Heart right ventricle (tissue), 16 donors: ENCODE measurements at places on chromosomes 1 and 21. TPM values are rescaled to one million over a fixed set of nuclear protein-coding genes. Genes with fewer than 3 reads are reported as not detected.

GRCh38 chr1:91691525-91691924 is 190.9 kb downstream of the CDC7 start:
- H3K27me3 ChIP-seq = no peaks in the 10 kb centered on the region
- no peak for DNase-seq
- peaks cover 26% of the 10 kb centered on the region for H3K4me1 ChIP-seq
- H3K27ac ChIP-seq = no peak overlapping the region

DNA sequence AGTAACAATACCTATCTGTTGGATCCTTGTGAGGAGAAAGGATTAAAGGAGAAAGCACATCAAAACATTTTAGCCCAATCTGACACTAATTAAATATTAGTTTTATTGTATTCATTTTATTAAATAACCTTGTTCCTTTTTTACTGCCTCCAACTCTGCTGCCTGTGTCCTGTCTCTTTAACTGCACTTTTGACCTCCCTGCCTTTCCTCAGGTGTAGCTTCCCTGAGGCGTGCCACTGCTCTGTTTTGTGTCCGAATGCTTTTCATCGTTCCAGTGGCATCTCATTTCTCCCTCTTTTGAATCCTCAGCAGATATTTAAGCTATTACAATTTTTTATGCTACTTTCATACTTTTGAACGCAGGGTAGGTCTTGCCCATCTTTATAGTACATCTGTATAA is 10.3 kb downstream of the SPRTN start:
- no peak overlapping the region for H3K4me3 ChIP-seq
- DNase-seq = no peak
- H3K4me1 ChIP-seq = peaks cover 7% of the 10 kb centered on the region
- H3K27me3 ChIP-seq = no peaks in the 10 kb centered on the region
- no peak overlapping the region for H3K27ac ChIP-seq
- H3K36me3 ChIP-seq = peaks cover 15% of the 10 kb centered on the region

GRCh38 chr1:84083307-84083706 is 60.8 kb upstream of the PRKACB start:
- DNase-seq = no peak
- no peak overlapping the region for H3K27ac ChIP-seq
- H3K36me3 ChIP-seq = no peaks in the 10 kb centered on the region
- no peaks in the 10 kb centered on the region for H3K27me3 ChIP-seq

- no peak for DNase-seq
- H3K27me3 ChIP-seq = no peaks in the 10 kb centered on the region
- H3K27ac ChIP-seq = no peak overlapping the region
- H3K4me1 ChIP-seq = peaks cover 6% of the 10 kb centered on the region
- H3K4me3 ChIP-seq = no peak overlapping the region
- H3K36me3 ChIP-seq = peaks cover 4% of the 10 kb centered on the region
Measured at GRCh38 chr1:19307794-19308508, 4.0 kb downstream of the AKR7A2 start.

DNA sequence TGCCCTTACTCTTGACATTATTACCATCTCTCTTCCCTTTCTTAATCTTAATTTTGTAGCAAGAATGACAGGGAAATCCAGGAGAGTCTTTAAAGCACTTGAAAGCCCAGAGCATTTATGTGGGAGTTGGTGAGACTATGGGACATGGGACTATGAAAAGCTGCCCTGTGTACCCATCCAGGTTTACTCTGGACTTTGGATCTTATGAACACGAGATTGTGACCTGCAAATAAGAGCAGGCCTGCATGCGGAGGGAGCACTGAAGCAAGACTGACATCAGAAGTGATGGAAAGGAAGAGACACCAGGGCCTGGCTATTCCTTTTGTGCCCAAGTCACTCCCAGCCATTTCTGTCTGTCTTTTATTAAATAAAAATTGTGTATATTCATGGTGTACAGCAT is 209.6 kb downstream of the NUF2 start:
- no peaks in the 10 kb centered on the region for H3K36me3 ChIP-seq
- no peaks in the 10 kb centered on the region for H3K27me3 ChIP-seq
- H3K4me1 ChIP-seq = no peaks in the 10 kb centered on the region
- DNase-seq = no peak

- no peaks in the 10 kb centered on the region for H3K4me1 ChIP-seq
- H3K4me3 ChIP-seq = no peak overlapping the region
- H3K27me3 ChIP-seq = peaks cover 1% of the 10 kb centered on the region
Measured at GRCh38 chr1:160826546-160826945, 30.6 kb downstream of the LY9 start.

DNA sequence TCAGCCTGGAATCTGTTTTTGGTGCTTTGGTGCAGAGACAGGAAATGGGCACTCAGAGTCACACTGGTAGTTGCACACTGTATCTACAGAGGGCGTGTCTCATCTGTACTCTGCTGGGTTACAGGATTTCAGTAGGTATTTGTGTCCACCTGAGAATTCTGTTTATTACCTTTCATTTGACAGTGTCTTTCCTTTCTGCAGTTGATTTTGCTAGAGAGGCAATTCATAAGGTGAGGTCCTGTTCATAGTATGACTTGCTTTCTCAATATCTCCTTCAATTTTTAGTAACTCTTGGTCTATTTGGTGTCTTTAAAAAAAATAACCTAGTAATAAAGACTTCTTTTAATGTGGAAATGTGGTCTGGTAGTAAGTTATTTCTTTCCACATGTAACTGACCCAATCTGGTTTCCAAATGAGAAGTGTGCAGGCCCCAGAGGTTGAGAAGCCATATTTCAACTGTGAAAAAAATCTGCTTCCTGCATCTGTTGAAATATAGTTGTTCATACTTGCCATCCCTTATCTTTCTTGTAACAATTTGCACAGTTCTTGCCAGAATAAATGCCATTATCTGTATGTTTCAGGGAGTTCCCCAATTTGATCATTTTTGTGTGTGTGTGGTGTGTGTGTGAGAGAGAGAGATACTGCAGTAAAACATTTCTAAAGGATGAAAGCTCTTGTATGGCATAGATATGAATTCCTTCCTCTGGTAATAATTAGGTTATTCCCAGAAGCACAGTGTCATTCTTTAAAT is 78.4 kb upstream of the DNAJC6 start:
- H3K4me3 ChIP-seq = no peak overlapping the region
- H3K4me1 ChIP-seq = peaks cover 4% of the 10 kb centered on the region
- peaks cover 11% of the 10 kb centered on the region for H3K36me3 ChIP-seq
- no peak overlapping the region for H3K27ac ChIP-seq
- DNase-seq = no peak

DNA sequence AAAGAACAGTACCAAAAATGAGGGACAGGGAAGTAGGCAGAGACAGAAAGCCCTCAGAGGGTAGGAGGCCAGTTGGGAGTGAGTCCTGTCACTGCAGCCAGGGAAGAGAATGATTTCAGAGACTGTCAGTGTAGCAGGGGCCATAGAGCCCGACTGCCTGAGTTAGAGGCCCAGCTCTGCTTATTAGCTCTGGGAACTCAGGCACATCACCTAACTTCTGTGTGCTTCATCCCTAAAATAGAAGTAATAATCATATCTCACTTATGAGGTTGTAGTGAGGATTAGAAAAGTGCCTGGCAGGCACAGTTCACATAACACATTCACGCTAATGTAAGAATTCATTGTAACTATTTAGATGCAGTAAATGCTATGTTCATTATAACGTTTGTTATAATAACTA is 18.3 kb downstream of the NPL start:
- no peak overlapping the region for H3K4me3 ChIP-seq
- DNase-seq = no peak
- no peaks in the 10 kb centered on the region for H3K27me3 ChIP-seq
- no peak overlapping the region for H3K27ac ChIP-seq
- no peaks in the 10 kb centered on the region for H3K4me1 ChIP-seq
- H3K36me3 ChIP-seq = peaks cover 30% of the 10 kb centered on the region

GRCh38 chr1:95517506-95517905 is 283.5 kb downstream of the RWDD3 start:
- no peaks in the 10 kb centered on the region for H3K36me3 ChIP-seq
- H3K4me1 ChIP-seq = no peaks in the 10 kb centered on the region
- no peak overlapping the region for H3K27ac ChIP-seq
- no peak overlapping the region for H3K4me3 ChIP-seq
- H3K27me3 ChIP-seq = no peaks in the 10 kb centered on the region

DNA sequence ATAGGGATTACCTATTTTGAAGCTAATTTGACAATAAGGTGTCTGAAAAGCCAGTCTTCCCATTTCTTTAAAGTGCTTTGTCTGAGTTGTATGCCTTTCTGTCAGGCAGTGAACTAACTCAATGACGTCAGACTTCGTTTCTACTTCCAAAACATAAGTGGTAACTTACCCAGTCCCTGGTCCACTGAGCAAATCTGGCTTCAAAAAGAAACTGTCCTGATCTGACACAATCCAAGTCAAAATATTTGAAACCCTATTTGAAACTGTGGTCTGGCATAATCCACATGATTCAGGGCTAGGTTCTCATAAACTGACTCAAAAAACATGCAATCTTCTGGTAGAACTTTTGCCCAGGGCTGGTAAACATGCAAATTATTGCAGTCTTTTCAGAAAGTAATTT is 34.0 kb downstream of the DIRAS3 start:
- H3K27ac ChIP-seq = no peak overlapping the region
- H3K4me3 ChIP-seq = no peak overlapping the region
- DNase-seq = no peak
- no peaks in the 10 kb centered on the region for H3K27me3 ChIP-seq
- no peaks in the 10 kb centered on the region for H3K4me1 ChIP-seq

DNA sequence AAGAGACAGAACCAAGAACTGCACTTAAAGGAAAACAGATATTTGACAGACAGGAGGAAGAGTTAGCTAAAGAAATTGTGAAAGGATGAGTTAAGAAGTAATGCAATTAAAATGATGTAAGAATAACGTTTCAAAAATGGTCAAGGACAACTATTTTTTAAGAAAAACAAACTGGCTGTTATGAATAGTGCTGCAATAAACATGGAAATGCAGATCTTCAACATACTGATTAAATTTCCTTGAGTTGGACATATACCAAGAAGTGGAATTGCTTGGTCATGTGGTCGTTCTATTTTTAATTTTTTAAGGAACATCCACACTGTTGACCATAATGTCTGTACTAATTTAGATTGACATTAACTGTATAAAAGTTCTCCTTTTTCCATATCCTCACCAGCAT is 23.1 kb upstream of the PHTF1 start:
- H3K4me3 ChIP-seq = no peak overlapping the region
- peak overlapping the region; percentile 41 for H3K27ac ChIP-seq
- no peaks in the 10 kb centered on the region for H3K27me3 ChIP-seq
- DNase-seq = no peak
- H3K36me3 ChIP-seq = no peaks in the 10 kb centered on the region
- peaks cover 14% of the 10 kb centered on the region for H3K4me1 ChIP-seq

DNA sequence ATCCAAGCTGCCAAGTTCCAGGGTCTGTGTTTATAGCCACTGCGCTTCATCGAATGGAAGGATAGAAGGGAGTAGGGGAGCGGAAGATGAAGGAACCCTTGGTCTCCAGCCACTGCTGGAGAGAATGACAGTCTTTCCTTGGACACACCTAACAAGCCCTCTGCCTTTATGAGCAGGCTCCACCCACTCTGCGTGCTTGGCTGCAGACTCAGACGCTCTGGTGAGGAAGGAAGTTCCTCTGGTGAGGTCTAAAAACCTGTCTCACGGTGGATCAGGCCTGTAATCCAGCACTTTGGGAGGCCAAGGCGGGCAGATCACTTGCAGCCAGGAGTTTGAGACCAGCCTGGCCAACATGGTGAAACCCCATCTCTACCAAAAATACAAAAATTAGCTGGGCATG is 55.4 kb downstream of the MATN1 start:
- H3K36me3 ChIP-seq = no peaks in the 10 kb centered on the region
- no peak overlapping the region for H3K4me3 ChIP-seq
- no peaks in the 10 kb centered on the region for H3K27me3 ChIP-seq
- DNase-seq = no peak
- no peaks in the 10 kb centered on the region for H3K4me1 ChIP-seq

DNA sequence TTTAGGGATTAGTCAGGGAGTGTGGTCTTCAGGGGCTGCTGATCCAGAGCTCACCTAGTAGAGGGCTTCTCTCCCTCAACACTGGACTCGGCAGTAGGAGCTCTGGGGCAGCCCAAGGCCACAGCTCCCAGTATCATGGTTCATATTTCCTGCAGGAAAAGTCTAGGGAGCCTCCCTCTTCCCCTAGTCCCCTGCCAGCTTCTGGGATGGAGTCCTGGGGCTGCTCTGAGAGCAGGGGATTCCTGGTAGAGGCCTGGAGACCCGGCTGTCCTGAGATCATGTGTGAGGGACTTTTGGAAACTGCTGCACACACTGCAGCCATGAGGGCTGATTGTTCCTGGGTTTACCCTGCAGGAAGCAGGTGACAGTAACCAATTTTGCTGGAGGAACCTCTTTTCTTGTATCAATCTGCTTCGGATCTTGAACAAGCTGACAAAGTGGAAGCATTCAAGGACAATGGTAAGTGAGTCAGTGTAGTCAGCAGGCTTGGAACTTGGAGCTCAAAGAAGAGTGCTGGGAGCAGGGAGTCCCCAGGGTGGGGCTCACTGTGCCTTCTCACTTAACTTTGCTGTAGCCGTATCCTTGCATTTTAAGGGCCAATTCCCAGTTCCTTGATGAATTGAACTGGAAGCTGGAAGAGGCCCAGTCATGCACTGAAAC is 16.3 kb downstream of the STRIP1 start:
- no peak for DNase-seq
- peak overlapping the region; percentile 40 for H3K27ac ChIP-seq
- no peak overlapping the region for H3K4me3 ChIP-seq
- peaks cover 100% of the 10 kb centered on the region for H3K36me3 ChIP-seq

DNA sequence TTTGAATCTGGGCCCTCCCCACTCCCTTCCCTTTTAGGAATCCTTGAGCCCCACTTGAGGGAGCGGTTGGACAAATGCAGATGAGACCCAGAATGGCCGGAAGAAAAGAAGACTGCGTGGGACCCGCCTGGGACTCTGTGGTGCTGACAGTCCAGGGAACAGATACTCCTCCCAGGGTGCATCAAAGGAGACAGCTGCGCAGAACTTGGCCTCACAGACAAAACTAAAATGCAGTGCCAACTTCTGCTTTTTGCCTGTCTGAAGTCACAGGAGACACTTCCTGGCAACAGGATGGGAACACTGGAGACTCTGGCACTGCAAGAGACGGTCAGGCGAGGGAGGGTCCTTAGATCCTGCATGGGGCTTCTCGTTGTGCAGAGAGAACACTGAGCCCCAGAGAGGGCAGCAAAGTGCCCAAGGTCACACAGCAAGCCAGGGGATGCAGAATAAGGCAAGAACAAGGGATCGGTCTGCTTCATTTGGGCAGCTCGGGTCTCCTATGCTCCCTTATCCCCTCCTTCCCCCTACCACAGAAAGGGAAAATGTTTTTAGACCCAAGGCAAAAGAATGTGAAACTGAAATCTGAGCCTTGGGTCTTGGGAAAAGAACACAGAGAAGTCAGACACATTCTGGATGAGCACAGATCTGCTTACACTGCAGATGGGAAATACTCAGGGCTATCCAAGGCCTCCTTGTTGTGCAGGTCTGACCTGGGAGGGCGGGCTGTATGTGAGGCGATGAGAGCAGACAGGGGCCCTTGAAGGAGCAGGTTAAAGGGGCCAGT is 182.4 kb downstream of the TRABD2B start:
- H3K27me3 ChIP-seq = no peaks in the 10 kb centered on the region
- H3K4me1 ChIP-seq = no peaks in the 10 kb centered on the region
- no peak for DNase-seq
- no peaks in the 10 kb centered on the region for H3K36me3 ChIP-seq

The LCE2B gene
- total RNA-seq = not detected

The ADGRL2 gene
- 49.9 TPM for total RNA-seq

The FBLIM1 gene
- 43.4 TPM for total RNA-seq

The KTI12 gene
- 4.0 TPM for total RNA-seq

The OR2T29 gene
- not detected for total RNA-seq

The TINAGL1 gene
- 174 TPM for total RNA-seq
